Naive B cell (primary cell): ENCODE measurements at places on chromosomes 1 and 21. TPM values are rescaled to one million over a fixed set of nuclear protein-coding genes. Genes with fewer than 3 reads are reported as not detected.

The SELL gene
- polyA plus RNA-seq, result 1,749 TPM

DNA sequence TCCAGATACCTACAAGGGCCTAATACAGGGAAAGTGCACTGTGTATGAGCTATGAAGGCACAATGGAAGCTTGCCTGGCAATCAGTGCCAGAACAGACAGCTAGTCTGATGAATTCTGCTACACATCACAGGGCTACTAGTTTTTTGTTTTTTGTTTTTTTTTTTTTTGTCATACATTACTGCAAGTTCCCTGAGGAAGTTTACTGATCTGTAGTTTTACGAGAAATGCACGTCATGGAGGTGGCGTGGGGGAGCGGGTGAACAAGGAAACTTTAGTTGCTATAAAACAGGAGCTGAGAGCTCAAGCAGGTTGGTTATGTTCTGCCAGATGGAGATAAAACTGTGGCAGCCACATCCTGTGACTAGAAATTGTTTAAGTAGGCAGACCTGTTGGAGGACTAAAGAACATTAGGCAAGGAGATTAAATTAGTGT lies 17.7 kb downstream of the PTPRC start:
- H3K36me3 ChIP-seq, result no peaks in the 10 kb centered on the region
- no peaks in the 10 kb centered on the region for H3K27me3 ChIP-seq
- H3K4me3 ChIP-seq, result peak overlapping the region; percentile 57

GRCh38 chr1:32729254-32730046 lies 26.9 kb upstream of the SYNC start:
- H3K4me1 ChIP-seq, result peaks cover 8% of the 10 kb centered on the region
- H3K27ac ChIP-seq, result no peak overlapping the region

DNA sequence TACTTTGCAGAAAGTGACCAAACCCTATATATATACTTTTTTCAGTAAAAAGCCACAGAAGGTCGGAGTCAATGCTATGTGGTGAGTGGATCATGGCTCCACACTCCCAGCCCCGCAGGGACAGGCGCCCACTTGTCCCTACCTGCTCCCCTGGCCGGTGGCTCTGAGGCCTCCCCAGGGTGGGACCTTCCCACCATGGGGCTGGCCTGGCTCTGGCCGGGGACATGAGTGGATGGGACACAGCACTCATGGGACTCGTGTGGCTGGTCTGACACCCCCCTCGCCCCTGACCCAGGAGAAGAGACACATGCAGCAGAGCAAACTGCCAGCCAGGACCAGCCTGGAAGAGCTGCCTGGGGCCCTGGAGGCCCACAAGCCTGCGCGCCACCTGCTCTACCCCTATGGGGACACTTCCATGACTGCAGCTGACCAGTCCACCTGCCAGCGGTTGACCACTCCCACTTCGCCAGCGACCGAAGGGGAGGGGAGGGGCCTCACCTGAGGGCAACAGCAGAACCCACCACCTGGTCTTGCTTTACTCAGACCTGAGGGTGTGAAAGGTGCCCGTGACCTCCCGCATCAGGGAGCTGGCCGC lies 2.2 kb downstream of the SPATC1L start:
- no peaks in the 10 kb centered on the region for H3K27me3 ChIP-seq
- H3K4me1 ChIP-seq, result no peaks in the 10 kb centered on the region
- no peak overlapping the region for H3K27ac ChIP-seq
- no peak overlapping the region for H3K4me3 ChIP-seq

GRCh38 chr1:214251354-214251753 lies 29.6 kb upstream of the SMYD2 start:
- no peaks in the 10 kb centered on the region for H3K4me1 ChIP-seq
- no peaks in the 10 kb centered on the region for H3K36me3 ChIP-seq
- DNase-seq, result no peak
- H3K27me3 ChIP-seq, result peaks cover 22% of the 10 kb centered on the region
- H3K4me3 ChIP-seq, result no peak overlapping the region

The SYCP1 gene
- not detected for polyA plus RNA-seq

GRCh38 chr1:66333466-66334199 lies 200.3 kb upstream of the SGIP1 start:
- peaks cover 55% of the 10 kb centered on the region for H3K4me1 ChIP-seq
- DNase-seq, result no peak
- peak overlapping the region; percentile 99 for H3K4me3 ChIP-seq
- H3K27ac ChIP-seq, result peak overlapping the region; percentile 99

DNA sequence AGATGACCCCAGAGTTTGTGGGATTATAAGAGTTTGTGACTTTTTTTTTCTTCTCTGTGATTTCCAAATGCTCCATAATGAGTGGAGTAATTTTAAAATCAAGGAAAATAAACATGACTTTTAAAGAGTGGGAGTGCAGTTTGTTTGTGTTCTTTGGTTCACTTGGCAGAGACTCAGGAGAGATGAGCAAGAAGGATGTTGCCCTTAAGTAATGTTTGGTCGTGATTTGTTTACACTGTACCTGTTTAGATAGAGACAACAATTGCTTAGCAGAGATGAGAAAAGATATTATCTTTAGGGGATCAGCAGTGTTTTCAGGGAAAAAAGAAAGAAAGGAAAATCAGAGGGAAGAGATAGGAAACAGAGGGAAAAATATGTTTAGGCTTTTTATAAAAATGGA lies 170.8 kb downstream of the ADSS2 start:
- no peaks in the 10 kb centered on the region for H3K4me1 ChIP-seq
- DNase-seq, result no peak
- peaks cover 8% of the 10 kb centered on the region for H3K27me3 ChIP-seq
- no peak overlapping the region for H3K4me3 ChIP-seq

The ZNF669 gene
- 57.1 TPM for polyA plus RNA-seq

DNA sequence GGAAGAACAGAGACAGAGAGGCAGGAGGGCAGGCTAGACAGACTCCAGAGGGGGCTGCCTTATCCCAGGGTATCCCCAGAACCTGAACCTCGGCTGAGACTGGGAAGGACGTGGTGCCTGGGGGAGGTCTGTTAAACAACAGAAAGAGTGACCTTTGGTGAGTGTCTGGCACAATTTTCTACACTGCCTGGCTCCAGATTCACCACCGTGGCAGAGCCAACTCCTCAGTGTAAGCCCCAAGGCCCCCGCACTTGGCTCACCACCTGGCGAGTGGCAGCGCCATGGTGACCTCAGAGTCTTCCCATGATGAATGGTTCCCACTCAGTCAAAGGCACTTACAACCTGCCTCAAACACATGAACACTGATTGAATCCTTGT lies 6.5 kb downstream of the RD3 start:
- peaks cover 23% of the 10 kb centered on the region for H3K27me3 ChIP-seq
- no peak overlapping the region for H3K4me3 ChIP-seq
- H3K36me3 ChIP-seq, result no peaks in the 10 kb centered on the region
- no peaks in the 10 kb centered on the region for H3K4me1 ChIP-seq

- H3K4me3 ChIP-seq, result peak overlapping the region; percentile 94
- peaks cover 1% of the 10 kb centered on the region for H3K36me3 ChIP-seq
- H3K4me1 ChIP-seq, result peaks cover 38% of the 10 kb centered on the region
- no peaks in the 10 kb centered on the region for H3K27me3 ChIP-seq
Observed at GRCh38 chr1:43706598-43707189, 642 bp upstream of the ST3GAL3 start.

- H3K4me1 ChIP-seq, result no peaks in the 10 kb centered on the region
- no peaks in the 10 kb centered on the region for H3K36me3 ChIP-seq
- no peak overlapping the region for H3K4me3 ChIP-seq
- no peaks in the 10 kb centered on the region for H3K27me3 ChIP-seq
Observed at GRCh38 chr1:50599546-50599945, 176.3 kb upstream of the DMRTA2 start.

DNA sequence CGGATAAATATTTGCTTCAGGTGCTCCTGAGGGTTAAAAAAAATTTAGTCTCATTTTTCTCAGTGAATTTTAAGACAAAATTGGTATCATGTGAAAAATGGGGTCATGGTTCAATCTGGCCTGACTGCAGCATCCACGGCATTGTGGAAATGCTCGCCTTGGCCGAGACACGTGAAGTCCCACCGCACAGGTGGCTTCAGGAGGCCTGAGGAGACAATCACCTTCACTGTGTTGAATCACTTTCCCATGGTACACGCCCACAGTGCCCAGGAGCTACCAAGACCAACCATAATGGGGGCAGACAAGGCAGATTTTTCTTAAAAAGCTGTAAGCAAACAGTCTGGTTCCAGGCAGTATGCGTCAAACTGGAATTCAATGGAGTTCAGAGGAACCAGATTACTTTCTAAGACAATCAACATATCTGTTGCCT lies 11.0 kb upstream of the CPLANE2 start:
- H3K27me3 ChIP-seq, result no peaks in the 10 kb centered on the region
- H3K4me1 ChIP-seq, result peaks cover 25% of the 10 kb centered on the region
- H3K27ac ChIP-seq, result peak overlapping the region; percentile 81
- no peak for DNase-seq

GRCh38 chr21:43959231-43960116 lies 52.6 kb upstream of the TRAPPC10 start:
- H3K4me3 ChIP-seq, result no peak overlapping the region
- no peak for DNase-seq
- peaks cover 8% of the 10 kb centered on the region for H3K36me3 ChIP-seq
- H3K27ac ChIP-seq, result peak overlapping the region; percentile 11

The CLCA1 gene
- polyA plus RNA-seq, result not detected

The SLC22A15 gene
- polyA plus RNA-seq, result 0.20 TPM

- H3K27ac ChIP-seq, result no peak overlapping the region
- peaks cover 27% of the 10 kb centered on the region for H3K27me3 ChIP-seq
- no peak overlapping the region for H3K4me3 ChIP-seq
- H3K4me1 ChIP-seq, result no peaks in the 10 kb centered on the region
Observed at GRCh38 chr1:10738061-10739058, 58.1 kb downstream of the CASZ1 start.

The FAM72B gene
- polyA plus RNA-seq, result not detected

GRCh38 chr1:32200226-32201010 lies at the start of gene CCDC28B:
Gene CCDC28B (plus strand): TSS chr1:32200595. CDS start chr1:32201936, 1,341 bp downstream.
- H3K27ac ChIP-seq, result peak within 1 kb of the TSS; percentile 94
- H3K36me3 ChIP-seq, result no peaks in the 10 kb centered on the region
- no peaks in the 10 kb centered on the region for H3K27me3 ChIP-seq
- peak; percentile 66 for DNase-seq

The OLFML2B gene
- polyA plus RNA-seq, result not detected

GRCh38 chr1:118012515-118013124 lies 83.1 kb downstream of the WDR3 start:
- no peaks in the 10 kb centered on the region for H3K36me3 ChIP-seq
- H3K4me3 ChIP-seq, result no peak overlapping the region
- peaks cover 15% of the 10 kb centered on the region for H3K27me3 ChIP-seq
- H3K27ac ChIP-seq, result no peak overlapping the region
- no peak for DNase-seq

The UBE2U gene
- not detected for polyA plus RNA-seq

The LCE3D gene
- not detected for polyA plus RNA-seq

GRCh38 chr1:21594935-21595897 lies 73.9 kb downstream of the RAP1GAP start:
- peaks cover 4% of the 10 kb centered on the region for H3K4me1 ChIP-seq
- no peak overlapping the region for H3K4me3 ChIP-seq
- H3K36me3 ChIP-seq, result no peaks in the 10 kb centered on the region
- no peak overlapping the region for H3K27ac ChIP-seq
- DNase-seq, result no peak

DNA sequence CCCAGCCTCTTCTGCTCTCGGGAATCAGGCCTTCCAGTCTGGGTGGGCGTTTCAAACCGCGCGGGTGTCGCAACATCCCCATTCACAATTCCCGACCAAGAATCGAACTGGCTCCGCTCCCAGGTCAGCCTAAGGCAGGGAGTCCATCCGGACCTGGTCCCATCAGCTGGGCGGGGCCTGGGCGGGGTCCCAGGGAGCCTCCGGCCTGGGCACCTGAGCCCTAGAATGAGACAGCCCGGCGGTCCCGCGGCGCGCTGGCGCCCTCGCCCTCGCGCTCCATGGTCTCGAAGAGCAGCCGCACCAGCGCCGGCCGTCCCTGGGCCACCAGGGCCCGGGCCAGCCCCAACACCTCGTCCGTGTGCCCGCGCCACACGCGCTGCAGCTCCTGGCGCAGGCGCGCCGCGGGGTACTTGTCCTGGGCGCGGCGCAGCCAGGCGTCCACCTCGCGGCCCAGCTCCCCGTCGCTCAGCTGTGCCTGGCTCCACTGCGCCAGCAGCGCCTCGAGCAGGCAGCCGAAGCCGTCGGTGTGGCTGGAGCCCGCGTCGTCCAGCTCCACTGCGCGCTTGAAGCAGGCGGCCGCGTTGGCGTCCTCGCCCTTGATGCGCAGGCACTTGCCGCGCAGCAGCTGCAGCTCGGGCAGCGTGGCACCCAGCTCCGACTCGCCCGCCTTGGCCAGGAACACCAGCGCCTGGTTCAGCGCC lies 16.9 kb upstream of the PARS2 start:
- H3K36me3 ChIP-seq, result peaks cover 40% of the 10 kb centered on the region
- DNase-seq, result no peak
- no peak overlapping the region for H3K27ac ChIP-seq
- H3K4me1 ChIP-seq, result no peaks in the 10 kb centered on the region
- no peak overlapping the region for H3K4me3 ChIP-seq

DNA sequence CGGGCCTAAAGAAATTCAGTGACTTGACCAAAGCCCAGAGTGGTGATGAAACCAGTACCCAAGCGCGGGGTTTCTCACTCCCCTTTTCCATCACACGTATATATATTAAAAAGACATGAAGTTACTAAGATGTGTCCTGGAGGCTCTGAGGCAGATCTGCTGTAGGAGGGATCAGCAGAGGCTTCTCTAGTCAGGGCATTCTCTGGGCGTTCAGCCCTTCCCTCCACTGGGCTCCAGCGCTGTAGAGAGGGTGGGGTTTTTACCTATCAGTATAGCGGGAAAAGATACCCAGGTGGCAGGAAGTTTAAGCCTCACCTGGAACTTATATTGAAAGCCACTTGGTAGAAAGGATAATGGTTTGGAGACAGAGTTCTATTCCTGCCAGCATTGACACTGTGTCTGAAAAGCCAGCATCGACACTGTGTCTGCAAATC lies 862 bp upstream of the PLEKHO1 start:
- no peaks in the 10 kb centered on the region for H3K27me3 ChIP-seq
- peak overlapping the region; percentile 96 for H3K4me3 ChIP-seq
- peaks cover 20% of the 10 kb centered on the region for H3K36me3 ChIP-seq

GRCh38 chr1:3761296-3762010 lies 9.2 kb downstream of the CCDC27 start:
- DNase-seq, result no peak
- no peak overlapping the region for H3K4me3 ChIP-seq
- H3K27me3 ChIP-seq, result peaks cover 57% of the 10 kb centered on the region
- no peak overlapping the region for H3K27ac ChIP-seq

- H3K4me1 ChIP-seq, result no peaks in the 10 kb centered on the region
- H3K36me3 ChIP-seq, result no peaks in the 10 kb centered on the region
- H3K4me3 ChIP-seq, result no peak overlapping the region
- H3K27ac ChIP-seq, result no peak overlapping the region
- H3K27me3 ChIP-seq, result peaks cover 18% of the 10 kb centered on the region
- no peak for DNase-seq
Observed at GRCh38 chr1:37153116-37154100, 119.1 kb upstream of the GRIK3 start.

The NIT1 gene
- 26.7 TPM for polyA plus RNA-seq

GRCh38 chr1:224160171-224160682 lies 22.8 kb upstream of the DEGS1 start:
- H3K36me3 ChIP-seq, result peaks cover 16% of the 10 kb centered on the region
- peaks cover 4% of the 10 kb centered on the region for H3K4me1 ChIP-seq
- no peak overlapping the region for H3K27ac ChIP-seq
- H3K4me3 ChIP-seq, result no peak overlapping the region
- no peaks in the 10 kb centered on the region for H3K27me3 ChIP-seq

DNA sequence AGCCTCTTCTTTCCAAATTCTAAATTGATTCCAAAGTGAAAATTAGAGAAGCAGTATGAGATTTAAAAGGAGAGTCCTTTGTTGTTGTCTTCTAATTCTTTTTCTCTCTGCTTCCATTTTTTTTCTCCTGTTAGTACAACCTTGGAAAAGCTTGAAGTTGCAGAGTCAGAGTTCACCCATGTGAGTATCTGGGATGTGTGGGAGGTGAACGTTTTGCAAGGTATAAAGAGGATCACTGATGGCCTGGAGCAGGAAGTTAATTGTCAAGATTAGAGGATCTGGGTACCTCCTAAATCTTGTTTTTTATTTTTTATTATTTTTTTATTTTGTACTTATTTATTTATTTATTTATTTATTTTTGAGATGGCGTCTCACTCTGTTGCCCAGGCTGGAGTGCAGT lies 7.7 kb upstream of the PSMD4 start:
- no peak overlapping the region for H3K4me3 ChIP-seq
- peaks cover 18% of the 10 kb centered on the region for H3K36me3 ChIP-seq
- H3K27me3 ChIP-seq, result no peaks in the 10 kb centered on the region
- H3K27ac ChIP-seq, result no peak overlapping the region
